ENCODE measurements at places on chromosomes 2 and 18.

- no peak for DNase-seq
These were observed 59.0 kb upstream of the LDLRAD4 start for GRCh38 chr18:13159579-13159978.

DNA sequence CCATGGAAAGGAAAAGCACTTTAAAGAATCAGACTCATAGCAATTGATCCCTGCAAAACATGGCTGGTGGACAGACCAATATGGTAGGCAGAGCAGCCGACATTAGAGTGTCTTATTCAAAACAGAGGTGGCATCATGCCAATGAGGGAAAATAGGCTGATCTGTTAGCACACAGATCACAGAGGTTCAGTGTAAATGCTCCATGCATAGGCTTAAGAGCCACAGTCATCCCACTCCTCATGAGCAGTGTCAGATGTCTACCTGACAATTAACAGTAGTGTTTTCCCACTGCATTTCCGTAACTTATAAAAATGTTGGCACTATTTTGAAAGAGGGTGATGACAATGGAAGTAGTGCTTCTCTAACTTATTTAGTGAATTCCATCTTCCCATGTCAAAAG lies 86.7 kb downstream of the SPATS2L start:
- no peak for DNase-seq

DNA sequence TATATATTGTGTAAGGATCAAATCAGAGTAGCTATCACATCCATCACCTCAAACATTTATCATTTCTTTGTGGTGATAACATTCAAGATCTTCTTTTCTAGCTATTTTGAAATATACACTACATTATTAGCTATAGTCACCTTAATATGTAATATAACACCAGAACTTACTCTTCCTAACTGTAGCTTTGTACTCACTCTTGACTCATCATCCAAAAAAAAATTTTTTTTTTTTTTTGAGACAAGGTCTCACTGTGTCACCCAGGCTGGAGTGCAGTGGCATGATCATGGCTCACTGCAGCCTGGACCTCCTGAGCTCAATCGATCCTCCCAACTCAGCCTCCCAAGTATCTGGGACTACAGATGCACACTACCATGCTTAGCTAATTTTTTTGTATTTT lies 153.3 kb downstream of the EML6 start:
- DNase-seq, result no peak

DNA sequence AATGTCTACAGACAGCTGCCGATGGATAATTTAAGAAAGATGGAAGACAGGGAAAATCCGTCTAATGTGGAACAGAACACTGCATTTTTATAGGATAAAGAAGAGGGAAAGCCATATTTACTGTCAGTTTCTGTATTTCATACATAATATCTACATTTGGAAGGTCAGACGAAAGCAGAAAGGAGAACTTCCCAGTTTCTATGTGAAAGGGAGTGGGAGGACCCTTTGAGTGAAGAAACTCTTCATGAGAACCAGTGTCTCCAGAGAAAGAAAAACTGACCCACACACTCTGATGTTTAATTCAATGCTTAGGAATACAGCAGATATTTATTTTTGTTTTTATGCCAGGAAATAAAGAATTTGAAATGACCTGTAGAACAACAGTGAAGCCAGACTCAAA lies 127.2 kb downstream of the CALCRL start:
- no peak for DNase-seq

DNA sequence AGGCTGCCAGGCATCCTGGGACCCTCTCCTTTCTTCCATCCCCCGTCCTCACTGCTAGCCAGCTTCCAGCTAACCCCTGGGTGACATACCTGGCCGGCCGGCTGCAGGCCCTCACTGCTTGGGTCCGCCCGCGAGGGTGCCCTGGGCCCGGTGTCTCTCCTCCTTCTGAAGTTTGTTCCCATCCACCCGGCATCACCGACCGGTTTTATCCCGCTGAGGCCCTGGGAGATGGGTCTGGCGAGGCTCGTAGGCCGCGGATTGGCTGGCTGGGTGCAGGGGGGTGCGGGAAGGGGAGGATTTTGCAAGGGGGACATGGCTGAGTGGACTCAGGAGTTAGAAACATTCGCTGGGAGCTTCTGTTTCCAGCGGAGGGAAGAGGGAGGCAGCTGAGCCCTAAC lies at the start of gene PAX8:
PAX8 (minus strand) TSS at position 180 of the 398 bp plus-strand sequence. CDS start 527 bp downstream, outside the sequence.
- DNase-seq, result no peak

GRCh38 chr2:96233880-96234316 lies 25.3 kb upstream of the STARD7 start:
- DNase-seq, result no peak

GRCh38 chr2:66827851-66828250 lies 392.9 kb downstream of the MEIS1 start:
- DNase-seq, result no peak

GRCh38 chr18:36015629-36016028 lies 43.1 kb downstream of the RMP24 start:
- no peak for DNase-seq

DNA sequence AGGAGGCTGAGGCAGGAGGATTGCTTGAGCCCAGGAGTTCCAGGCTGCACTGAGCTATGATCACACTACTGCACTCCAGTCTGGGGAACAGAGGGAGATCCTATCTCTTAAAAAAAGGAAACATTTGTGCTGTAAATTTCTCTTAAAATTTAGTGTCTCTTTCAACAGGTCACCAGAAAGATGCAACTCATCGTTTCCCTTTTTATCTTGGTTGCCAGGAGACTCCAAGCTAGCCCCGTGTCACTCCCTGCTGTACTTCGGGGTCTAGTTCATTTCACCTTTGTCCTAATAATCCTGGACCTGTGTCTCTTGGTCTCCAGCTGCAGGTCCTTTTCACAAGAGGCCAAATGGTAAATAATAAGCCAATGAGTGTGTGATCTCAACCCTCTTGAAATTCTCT lies 7.1 kb downstream of the HS1BP3 start:
- DNase-seq, result no peak

- no peak for DNase-seq
These were observed 4.7 kb downstream of the LONRF2 start for GRCh38 chr2:100317634-100318033.

DNA sequence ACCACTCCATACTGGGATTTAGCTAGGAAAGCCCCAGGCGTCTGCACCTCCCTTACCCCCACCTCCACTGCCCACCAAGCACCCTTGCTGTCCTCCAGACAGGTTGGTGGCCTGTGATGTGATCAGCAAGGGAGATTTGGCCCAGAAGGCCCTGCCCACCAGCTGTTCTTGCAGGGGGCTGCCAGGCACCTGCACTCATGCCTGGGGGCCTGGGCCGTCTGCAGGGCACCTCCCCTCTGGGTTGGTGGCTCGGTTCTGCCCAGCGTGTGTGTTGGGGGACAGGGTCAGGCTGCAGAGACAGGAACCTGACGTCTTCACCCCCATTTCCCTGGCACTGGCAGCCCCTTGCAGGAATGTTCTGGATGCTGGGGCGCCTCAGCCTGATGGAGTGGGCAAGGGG lies 5.8 kb downstream of the DNMT3A start:
- DNase-seq, result no peak

DNA sequence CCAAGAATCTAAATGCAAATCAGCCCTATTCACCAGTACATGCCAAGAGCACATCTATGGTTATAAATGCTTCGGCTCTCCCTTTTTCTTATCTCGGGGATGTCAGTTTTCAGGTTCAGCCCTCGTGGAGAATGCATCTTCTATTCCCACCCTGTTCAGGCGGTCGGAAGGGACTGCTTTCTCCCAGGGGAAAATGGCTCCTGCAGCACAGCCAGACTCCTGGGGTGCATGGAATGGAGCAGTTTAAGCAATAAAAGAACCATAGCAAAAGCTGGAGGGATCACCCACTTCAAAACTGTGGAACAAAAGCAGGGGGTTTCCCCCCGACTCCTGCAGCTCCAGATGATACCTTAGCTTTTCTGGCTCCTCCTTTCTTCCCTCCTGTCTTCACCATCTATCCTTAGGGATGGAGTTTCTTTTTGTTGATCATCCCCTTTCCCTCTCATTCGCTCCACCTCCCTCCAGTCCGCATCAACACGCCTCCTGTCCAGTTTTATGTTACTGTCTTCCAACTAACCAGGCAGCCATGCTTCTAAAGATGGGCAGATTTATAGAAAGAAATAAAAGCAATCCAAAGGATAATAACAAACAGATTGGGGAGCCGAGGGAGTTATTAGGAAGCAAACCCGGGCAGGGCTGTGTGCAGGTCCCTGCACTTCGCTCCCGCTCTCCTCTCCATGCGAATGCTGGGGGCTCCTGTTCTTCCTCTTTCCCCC lies 356.2 kb upstream of the SMIM21 start:
- no peak for DNase-seq

- DNase-seq, result no peak
These were observed 8.0 kb downstream of the MRPL33 start for GRCh38 chr2:27779417-27780055.

Data from activated T-cell treated with anti-CD3 and anti-CD28 coated beads, Interleukin-2, amount 50 U/mL, for 1 hour (primary cell).